Fibroblast of lung (primary cell): ENCODE measurements at places on chromosomes 5 and 9. TPM values are rescaled to one million over a fixed set of nuclear protein-coding genes. Genes with fewer than 3 reads are reported as not detected.
A peak's percentile ranks its signal among the peaks of the same experiment; 100 is the strongest.

- DNase-seq, result peak; percentile 31
Observed at GRCh38 chr9:95043826-95044225, 273.7 kb downstream of the FANCC start.

- DNase-seq, result no peak
Observed at GRCh38 chr9:109759589-109759988, 20.4 kb upstream of the PALM2AKAP2 start.

Gene TERT
- total RNA-seq, result not detected in 2 replicates

DNA sequence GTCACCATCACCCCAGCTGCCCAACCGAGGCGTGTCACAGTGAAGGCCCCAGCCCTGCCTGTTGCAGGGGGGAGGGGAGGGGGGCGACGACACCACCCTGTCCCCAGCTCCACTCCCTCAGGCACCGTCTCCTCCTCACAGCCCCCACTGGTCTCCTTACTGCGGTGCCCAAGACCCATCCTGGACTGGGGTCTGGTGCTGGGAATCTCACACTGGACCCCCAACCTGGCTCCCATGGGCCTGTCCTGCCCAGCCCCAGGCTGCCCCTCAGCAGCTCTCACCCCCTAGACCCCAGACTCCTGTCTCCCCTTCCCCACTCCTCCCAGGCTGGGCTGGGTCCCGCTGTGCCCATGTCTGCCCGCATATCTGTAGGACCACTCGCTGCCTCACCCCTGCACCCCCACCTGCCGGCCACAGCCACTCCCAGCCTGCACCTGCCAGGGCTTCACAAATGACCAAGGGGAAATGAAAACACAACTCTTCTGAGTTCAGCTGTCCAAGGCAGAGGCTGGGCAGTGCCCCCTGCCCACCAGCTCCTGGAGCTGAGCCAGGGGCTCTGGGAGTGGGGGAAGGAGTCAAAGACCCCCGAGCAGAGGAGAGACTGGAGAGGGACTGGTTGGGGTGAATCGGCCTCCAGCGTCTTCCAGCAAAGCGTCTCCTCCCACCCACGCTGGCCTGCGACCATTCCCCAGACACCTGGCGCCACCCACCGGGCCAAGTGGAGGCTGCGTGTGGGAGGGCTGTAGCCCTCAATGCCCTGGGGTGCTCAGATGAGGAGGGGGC lies 32.6 kb upstream of the EGFL7 start:
- DNase-seq, result peak; percentile 41

- DNase-seq, result no peak
Observed at GRCh38 chr5:11903121-11903613, 1.1 kb downstream of the CTNND2 start.

Gene PRRT1B
- not detected in 2 replicates for total RNA-seq

GRCh38 chr5:148740079-148740858 lies 85.9 kb upstream of the HTR4 start:
- DNase-seq, result no peak
